ENCODE measurements at places on chromosomes 5 and 9.

- no peak for DNase-seq
Measured at GRCh38 chr5:125603321-125603720, 819.9 kb upstream of the GRAMD2B start.

DNA sequence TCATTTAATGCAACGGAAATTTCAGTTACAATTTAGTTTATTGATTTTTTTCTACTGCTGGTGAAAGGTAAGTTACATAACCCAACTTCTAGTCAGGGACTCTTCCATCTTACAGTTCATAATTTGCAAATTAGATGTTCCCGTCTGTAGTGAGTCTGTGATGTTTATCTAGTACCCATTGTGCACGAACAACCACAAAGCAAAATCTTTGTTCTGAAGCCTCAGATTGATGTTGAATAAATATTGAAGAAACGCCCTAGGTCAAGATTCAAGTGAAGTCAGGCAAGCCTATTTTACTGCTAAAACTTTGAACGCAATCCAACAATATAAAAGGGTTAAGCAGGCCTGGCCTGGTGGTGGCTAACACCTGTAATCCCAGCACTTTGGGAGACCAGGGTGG lies 43.1 kb downstream of the BASP1 start:
- no peak for DNase-seq

DNA sequence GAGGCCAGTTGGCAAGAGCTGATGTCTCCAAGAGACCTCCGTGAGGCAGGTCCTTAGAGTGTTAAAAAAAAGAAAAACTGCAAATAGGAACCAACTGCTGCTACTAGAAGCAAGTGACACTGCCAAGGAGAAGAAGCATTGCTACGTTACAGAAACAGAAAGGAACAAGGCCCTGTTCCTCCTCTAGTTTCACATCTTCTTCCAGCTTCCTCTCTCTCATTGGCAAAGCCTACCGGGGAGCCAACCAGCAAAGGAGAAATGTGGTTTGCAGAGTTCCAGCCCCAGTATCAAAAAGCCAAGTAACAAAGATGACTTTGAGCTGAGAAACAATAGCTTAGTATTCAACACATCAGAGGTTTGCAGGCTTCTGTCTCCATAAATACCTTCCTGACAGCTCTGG lies 145.9 kb downstream of the PRELID2 start:
- DNase-seq, result no peak

GRCh38 chr9:133119103-133119845 lies 1.8 kb downstream of the RALGDS start:
- peak; percentile 64 for DNase-seq

DNA sequence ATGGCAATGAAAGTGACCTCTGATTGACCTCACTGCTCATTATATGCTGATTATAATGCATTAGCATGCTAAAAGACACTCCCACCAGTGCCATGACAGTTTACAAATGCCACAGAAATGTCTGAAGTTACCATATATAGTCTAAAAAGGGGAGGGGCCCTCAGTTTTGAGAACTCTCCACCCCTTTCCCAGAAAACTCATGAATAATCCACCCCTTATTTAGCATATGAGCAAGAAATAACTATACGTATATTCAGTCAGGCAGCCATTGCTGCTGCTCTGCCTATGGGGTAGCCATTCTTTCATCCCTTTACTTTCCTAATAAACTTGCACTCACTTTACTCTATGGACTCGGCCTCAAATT lies 163.1 kb downstream of the ESM1 start:
- no peak for DNase-seq

DNA sequence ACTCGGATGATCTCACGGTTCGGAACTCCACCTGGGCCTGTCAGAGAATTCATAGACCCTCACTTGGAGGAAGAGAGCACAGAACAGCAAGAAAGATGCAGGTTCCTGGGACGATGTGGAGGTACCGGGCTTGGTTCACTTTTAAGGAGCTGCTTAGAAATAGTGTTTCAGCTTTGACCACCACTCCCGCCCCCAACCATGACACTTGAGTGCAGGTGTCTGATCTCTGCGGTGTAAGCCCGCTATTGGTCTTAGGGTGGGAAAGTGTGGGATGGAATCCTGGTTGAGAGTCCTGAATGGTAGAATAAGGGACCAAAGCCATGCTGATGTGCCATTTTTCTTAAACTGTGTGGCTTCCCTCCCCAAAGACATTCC lies 97.2 kb upstream of the LMX1B start:
- no peak for DNase-seq

DNA sequence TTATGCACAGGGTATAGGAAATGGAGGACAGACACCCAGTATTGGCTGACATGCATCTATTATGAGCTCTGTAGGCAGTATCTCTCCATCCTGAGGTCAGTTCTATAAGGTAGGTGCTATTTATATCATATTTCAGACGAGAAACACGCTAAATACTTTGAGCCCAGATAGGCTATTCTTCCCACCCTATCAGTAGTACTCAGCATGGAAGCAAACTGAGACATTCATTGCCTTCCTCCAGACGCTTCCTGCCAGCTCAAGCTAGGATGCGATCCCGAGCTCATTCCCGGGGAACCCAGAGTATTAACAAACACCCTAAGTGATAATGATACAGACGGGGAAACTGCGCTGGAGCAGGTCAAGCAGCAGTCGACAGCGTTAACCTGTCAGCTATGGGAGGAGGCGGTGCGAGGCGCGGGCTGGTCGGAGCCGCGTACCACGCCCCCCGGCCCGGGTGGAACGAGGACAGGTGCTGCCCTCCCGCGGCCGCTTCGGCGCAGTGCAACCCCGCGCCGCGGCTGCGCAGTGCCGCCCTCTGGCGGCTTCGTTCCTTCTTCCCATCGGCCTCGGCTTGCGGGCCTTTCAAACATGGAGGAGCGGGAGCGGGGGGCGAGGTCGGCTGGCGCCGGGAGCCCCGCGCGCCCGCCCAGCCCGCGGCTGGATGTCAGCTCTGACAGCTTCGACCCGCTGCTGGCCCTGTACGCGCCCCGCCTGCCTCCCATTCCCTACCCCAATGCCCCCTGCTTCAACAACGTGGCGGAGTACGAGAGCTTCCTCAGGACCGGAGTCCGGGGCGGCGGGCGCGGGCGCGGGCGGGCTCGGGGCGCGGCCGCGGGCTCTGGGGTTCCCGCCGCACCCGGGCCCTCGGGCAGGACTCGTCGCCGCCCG lies at the start of gene LSM11:
LSM11 (plus strand) TSS at position 550 of the 888 bp plus-strand sequence; CDS start at position 589, 39 bp downstream.
- peak; percentile 96 for DNase-seq

GRCh38 chr5:165393839-165394238 lies 1888.4 kb downstream of the MAT2B start:
- no peak for DNase-seq

- no peak for DNase-seq
Measured at GRCh38 chr5:72392326-72392733, 72.2 kb downstream of the PTCD2 start.

DNA sequence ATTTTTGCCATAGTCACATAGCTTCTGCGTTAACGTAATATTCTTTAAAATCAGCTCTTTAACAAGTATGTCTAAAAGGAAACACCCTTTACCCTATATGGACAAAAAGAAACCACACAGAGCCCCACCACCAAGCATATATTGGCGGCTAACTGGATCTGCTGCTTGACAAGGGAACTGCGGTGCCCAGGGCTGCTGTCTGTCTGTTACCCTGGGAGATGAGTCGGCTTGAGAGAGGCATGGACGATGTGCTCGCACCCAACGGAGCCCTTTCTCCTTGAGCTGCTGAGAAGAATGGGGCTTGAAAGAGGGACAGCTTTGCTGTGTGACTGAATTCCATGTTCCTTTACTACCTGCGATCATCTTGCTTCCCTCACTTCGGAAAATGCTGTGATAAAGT lies 158.6 kb upstream of the SHB start:
- no peak for DNase-seq

DNA sequence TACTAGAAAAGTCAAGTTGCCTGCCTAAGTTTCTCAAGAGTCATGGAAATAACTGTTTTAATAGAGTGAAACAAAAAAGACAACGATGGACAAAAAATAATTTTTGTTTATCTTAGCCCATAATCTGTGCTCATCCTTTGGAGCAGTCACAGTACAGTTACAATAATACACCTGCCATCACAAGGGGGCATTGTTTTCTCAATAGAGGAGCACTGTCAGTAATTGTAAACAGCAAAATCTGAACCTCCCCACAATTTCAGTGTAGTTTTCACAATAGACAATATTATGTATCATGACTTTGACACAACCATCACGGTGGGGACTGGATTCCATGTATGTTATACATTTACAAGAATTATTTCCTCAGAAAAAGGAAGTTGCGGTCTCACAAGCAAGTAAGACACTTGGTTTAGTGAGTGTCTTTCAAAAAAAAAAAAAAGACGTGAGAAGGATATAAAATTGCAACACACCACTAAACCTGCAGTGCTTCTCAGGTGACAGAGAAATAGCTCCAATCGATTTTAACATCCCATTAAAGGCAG lies 586.3 kb downstream of the PTPRD start:
- peak; percentile 27 for DNase-seq

- DNase-seq, result no peak
Measured at GRCh38 chr9:73640971-73641370, 489.3 kb downstream of the ANXA1 start.

DNA sequence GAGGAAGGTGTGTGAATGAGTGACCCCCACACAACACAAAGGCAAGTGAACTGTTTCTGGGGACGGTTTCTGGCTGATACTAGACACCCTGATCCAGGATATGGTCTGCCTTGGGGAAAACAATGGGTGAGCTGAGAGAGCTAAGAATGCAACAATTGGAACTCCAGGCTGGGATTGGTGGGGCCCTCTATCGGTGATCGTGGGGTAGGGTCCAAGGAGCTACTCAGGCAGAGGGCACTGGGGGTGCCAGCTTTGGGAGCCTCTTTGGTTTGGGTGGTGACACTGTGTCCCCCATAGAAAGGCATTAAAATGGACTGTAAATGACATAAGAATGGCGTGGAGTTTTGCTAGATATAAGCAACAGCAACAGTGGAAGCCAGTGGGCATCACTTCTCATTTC lies 439.1 kb downstream of the DMAC1 start:
- no peak for DNase-seq

DNA sequence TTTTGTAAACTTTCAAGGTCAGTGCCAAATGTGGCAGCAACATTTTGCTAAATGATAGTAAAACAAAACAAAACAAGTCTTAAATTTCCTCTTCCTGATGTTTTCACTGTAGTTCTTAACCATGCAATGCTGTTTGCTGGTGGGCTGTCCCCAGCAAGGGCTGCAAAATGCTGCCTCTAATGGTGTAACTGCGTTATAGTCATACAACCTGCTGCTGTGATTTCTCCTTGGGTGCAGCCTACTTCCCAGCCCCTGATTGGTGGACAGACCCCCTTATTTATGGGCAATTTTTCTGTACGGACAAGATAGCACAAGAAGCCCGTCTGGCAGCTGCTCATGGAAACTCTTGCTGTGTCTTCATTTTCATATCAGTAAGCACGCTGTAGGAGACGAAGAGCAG lies 26.6 kb upstream of the PIP5K1B start:
- peak; percentile 58 for DNase-seq

DNA sequence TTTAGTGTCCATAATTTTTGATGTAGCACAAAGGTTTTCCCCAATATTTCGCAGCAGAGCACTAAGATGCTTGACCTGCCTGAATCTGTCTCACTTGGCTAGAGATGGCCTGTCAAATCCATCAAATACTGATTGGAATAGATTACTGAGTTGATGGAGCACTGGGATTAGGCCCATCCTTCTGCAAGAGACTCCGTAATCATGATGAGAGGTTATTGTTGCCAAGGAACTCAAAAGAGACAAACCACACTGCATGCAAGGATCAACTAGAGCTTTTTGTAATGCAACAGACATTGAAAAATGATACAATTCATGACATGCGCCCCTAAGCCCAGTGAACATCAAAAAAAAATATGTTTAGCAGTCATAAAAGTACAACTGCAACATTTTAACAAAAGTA lies 585.3 kb upstream of the GRAMD2B start:
- DNase-seq, result no peak

Measured in D341Med (cell line).